ENCODE measurements at places on chromosomes 12 and 14. TPM values are rescaled to one million over a fixed set of nuclear protein-coding genes. Genes with fewer than 3 reads are reported as not detected.
A peak's percentile ranks its signal among the peaks of the same experiment; 100 is the strongest.

DNA sequence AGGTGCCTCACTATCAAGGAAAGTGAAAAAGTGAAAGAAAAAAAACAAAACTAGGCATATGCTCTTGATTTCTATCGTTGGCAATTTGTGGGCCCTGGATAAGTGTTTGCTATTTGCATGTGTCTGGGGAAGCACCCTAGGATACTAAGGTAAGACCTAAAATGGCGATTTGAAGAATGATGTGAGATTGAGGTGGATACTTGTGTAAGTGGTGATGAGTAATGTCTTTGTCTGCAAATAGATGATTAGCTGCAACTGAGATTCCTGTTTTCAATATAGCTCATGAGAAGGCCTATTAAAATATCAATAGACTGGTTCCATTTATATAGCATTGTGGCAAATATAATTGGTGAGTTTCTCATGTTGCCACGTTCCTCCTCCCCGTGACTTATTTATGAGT lies 261.7 kb downstream of the NEDD1 start:
- no peak for DNase-seq

DNA sequence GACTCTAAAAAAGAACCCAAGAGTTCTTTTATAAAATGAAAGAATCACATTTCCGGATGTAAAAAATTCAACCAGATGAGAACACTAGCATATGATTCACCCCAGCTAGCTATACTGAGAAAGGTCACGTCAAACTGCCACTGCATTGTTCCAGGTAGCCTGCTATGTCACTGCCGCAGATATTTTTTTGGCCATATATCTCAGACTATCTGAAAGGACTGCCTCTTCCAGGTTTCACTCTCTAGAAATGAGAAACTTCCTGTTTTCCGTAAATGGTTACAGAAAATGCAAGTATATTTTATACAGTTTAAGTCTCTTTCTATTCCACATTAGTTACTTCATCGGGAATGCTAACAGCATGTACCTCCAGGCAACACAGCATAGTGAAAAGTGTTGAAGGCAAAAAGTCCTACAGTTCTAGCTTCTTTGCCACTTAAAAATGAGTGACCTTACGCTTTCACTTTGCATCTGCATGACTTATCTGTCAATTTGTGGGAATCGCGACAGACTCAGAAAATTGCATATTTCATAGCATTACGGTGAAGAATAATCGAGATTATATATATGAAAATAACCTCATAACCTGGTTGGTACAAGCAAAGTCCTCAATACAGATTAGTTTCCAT lies 105.2 kb downstream of the MED13L start:
- DNase-seq = no peak

GRCh38 chr12:51533799-51534198 lies 57.2 kb upstream of the SCN8A start:
- DNase-seq = peak; percentile 13

- DNase-seq = no peak
Measured at GRCh38 chr12:129811963-129812362, 91.9 kb downstream of the TMEM132D start.

DNA sequence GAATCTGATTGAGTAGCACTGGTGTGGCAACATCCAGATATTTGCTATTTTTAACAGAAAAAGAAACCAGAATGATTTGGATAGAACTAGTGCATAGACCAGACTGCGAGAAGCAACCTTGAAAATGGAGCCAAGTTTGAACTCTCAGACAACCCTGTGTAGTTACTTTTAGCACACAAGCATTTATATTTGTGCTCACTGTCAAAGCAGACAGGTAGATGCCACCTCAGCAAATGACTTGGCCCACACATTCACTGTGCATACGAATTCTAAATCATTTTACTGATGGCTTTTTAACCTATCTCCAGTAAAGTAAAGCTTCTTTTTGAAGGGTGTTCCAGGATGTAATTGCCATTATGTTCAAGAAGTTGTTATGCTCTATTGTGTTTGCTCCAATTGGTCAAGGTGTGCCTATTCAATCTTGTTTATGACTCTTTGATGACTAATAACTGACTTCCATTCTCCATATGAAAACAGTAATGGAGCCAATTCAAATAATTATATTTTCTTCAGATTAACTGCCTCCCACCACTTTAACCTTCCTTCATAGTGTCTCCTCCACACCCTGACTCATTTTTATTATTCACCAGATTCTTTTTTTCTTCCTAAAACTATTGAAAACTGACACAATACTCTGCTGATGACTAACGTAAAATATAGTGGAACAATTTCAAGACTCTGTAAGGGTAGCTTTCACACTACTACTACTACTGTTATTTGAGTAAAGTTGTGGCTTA lies 138.5 kb downstream of the CCER1 start:
- no peak for DNase-seq

GRCh38 chr14:82482345-82482744 lies 948.7 kb upstream of the SEL1L start:
- DNase-seq = no peak

- DNase-seq = no peak
Measured at GRCh38 chr14:21219561-21220111, 49.6 kb downstream of the HNRNPC start.

GRCh38 chr12:109085590-109085989 lies 7.7 kb downstream of the ALKBH2 start:
- DNase-seq = no peak

- no peak for DNase-seq
Measured at GRCh38 chr12:6469609-6470374, 685 bp downstream of the VAMP1 start.

GRCh38 chr12:94679554-94680195 lies 29.3 kb upstream of the TMCC3 start:
- no peak for DNase-seq

DNA sequence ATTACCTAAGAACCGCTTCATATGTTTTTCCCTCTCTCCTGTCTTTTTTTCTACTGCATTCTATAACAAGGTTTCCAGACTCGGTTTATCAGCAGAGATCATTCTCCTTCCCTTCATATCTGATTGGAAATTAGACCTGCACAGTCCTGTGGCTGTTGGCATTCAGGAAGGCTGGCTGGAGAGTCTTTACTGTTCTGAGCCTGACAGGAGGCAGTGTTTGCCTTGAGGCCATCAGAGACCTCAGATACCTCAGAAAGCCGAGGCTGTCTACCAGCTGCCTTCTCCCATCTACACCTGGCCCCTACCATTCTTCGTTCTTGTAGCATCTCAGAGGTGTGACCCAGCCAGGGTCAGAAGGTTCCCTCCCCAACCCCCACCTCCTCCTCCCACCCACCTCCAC lies 182.0 kb downstream of the CAND1 start:
- DNase-seq = no peak

DNA sequence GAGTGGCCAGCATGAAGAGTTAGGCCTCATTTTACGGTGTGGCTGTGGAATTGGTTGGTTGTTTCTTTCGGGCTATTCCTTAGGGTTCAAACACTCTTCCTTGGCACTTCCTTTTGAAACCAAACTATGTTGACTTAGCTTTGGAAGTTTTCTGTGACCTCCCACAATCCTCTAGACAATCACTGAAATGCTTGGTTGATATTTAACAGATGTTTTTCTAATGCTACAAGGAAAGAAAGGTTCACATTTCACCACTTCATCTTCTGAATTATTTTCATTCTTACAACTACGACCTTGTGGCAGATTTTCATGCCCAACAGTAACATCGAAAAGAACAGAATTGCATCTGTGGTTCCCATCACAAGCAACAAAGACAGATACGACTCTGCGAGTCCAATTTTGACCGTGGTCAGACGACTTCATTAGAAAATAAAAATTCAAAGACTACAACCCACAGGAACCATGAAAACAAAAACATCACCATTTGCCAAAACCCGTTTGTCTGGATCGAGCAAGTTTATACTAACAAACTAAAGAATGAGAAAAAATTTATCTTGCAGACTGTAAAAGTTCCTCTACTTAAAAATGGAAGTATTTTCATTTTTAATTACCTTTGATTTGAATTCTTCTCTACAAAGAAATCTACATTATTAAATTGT lies 16.9 kb downstream of the PRKAB1 start:
- DNase-seq = no peak

DNA sequence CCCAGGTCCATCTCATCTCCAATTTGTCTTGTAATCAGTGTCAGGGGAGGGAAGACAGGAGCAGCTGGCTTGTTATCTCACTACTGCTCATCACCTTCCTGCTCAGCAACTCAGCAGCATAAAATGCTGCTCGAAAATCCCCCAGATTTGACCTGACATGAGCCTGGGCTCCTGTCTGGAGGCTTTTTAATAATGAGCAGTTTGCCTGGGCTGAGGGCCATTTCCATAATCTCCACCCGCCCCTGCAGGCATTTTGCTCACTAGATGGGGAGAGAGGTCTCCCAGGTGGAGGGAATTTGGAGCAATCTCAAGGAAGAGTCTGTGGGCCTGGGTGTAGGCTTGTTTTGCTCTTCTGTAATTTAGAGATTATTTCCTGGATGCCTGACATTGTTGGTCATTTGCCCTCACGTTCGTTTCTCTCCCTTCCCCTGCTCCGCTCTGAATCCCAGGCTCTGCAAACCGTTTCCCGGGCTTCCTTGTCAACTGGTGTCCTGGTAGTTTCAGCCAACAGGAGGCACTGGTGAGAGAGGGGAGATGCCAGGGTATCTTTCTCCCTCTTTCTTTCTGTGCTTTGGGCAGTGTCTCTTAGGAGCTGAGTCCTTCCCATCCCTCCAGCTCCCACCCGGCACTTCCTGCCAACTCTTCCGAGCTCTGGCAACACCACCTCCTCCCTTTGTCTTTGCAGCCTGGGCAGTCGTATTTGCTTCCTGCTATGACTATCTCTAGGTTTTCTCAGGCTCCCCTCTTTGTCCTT lies 299.2 kb downstream of the GLT1D1 start:
- peak; percentile 43 for DNase-seq

DNA sequence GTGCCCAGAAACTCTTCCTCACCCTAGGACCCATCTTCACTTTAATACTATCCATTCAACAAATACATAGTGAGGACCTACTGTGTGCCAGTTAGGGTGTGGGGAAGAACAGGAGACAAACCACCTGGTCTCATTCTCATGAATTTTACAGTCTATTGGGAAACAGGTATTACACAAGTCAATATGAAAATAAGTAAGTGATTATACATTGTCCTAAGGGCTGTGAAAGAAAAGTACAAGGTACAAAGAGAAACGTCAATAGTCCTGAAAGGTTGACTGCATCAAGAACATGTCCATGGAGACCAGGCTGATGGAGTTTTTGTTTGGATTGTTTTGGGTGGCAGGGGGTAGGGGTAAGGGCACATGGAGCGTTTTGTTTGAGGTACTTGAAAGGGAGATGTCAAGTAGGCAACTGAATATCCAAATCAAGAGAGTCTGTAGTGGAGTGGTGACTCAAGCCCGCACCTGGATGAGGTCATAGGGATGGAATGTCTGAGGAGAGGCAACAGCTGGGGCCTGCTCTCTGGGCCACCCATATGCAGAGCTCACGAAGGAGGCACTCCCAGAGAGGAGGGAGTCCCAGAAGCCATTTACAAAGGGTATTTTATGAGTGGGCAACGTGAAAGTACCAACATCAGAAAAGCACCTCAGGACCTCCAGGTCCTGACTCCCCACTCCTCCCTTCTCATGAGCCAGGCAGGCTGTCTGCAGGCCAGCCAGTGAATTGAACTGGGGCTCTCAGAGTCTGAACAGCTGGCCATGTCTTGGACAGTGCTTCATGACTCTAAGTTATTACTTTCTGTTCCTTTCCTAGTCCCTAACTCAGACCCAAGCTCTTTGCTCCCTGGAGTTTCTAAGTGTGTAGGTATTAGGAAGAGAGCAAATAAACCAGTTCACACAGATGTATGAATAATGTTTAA lies 272.0 kb downstream of the ZFP36L1 start:
- DNase-seq = no peak

- no peak for DNase-seq
Measured at GRCh38 chr12:12723681-12724420, 6.7 kb downstream of the CDKN1B start.

- DNase-seq = no peak
Measured at GRCh38 chr12:12046401-12046800, 24.3 kb upstream of the BCL2L14 start.

- DNase-seq = no peak
Measured at GRCh38 chr12:92945659-92946220, 16.6 kb upstream of the EEA1 start.

GRCh38 chr14:40697231-40697630 lies 909.4 kb upstream of the LRFN5 start:
- DNase-seq = no peak

DNA sequence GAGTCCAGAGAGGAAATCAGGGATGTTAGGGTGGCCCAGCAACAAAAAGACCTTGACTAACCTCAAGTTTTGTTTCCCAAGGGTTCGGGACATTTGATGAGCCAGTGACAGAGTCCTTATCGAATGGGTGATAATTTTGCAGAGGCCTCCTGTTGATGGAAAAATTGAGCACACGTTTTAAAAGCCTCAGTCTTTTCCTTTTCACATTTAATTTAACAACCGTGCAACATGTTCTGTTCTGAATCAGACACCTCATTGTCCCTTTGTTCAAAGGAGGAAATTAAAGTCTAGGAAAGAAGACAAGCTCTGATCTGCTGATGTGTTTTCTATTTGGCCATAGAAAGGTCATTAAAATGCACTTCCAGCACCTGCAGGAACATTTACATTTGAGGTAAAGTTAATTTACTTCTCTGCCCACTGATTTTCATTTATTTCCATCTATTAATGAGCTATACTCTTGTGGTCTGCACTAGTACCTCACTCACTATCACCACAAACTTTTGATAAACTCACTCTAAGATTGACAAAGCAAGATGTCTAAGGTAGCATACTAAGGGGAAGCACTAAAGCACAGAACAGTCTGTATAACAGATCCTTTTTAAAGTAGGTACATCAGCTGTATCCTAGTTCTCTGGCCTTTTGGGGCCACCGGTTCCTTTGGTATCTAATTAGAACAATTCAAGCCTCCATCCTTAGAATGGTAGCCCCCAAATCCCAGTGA lies 147.0 kb downstream of the RPAP3 start:
- no peak for DNase-seq

GRCh38 chr12:54891717-54892478 lies 37.6 kb downstream of the MUCL1 start:
- no peak for DNase-seq

DNA sequence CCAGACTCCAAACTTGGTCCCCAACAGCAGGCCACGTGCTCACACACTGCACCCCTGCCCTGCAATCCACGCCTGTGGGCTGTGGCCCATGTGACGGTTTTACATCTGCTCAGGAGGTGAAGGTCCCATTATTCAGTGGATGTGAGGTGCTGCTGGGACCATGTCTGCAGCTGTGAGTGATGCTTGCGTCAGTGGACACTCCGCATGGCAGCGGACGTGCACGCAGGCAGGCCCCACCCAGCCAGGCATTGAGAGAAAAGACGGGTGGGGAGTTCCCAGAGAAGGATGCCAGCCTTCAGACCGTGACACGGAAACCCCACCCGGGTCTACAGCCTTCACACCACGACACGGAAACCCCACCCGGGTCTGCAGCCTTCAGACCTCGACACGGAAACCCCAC lies 67.6 kb downstream of the NOC4L start:
- no peak for DNase-seq

The GLIPR1L1 gene
- not detected for polyA plus RNA-seq

The CPNE6 gene
- polyA plus RNA-seq = 20.6 TPM

The CCDC177 gene
- 1.5 TPM for polyA plus RNA-seq

The IL22 gene
- not detected for polyA plus RNA-seq

The ADAM21 gene
- polyA plus RNA-seq = not detected

The TMEM132C gene
- 3.0 TPM for polyA plus RNA-seq
